Hypothalamus (tissue), 51 donors: ENCODE measurements at places on chromosomes 12 and 14.

DNA sequence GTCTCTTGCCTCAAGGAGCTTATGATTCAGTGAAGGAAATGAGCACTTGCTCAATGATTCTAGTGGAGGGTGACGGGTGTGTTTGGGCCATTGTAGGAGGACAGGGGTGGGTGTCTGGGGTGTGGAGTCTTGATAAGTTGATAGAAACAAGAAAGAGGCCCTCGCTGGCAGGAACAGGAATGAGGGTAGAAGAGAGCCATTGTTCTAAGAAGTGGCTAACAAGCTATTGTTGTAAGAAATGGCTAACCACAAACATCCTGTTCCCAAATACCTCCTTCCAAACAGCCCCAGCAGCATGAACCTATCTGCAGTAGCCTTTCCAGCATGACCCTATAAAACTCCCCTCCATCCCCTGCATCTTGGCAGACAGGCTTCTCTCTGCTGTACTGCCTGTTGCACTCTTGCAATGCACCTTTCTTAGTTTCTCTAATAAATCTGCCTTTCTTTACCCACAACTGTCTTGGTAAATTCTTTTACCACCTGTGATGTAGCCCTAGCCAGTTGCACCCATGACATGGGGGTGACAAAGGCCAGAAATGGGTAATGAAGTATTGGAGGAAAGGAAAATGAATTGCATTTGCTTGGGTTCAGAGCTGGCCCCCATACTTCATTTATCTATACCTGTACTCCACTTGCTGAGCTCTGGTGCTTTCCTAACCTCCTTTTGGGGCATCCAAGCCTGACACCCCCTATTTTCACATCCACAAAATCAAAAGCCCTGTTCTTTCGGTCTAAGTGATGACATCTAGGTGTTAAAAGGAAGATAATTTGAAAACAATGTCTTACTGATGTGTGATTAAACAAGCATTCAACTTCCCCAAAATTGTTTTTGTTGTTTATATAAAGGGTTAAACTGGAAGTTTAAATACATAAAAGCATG lies 389.1 kb downstream of the GRIN2B start:
- DNase-seq, result no peak

- no peak for DNase-seq
These were observed 351.3 kb upstream of the KITLG start for GRCh38 chr12:88931598-88931997.

DNA sequence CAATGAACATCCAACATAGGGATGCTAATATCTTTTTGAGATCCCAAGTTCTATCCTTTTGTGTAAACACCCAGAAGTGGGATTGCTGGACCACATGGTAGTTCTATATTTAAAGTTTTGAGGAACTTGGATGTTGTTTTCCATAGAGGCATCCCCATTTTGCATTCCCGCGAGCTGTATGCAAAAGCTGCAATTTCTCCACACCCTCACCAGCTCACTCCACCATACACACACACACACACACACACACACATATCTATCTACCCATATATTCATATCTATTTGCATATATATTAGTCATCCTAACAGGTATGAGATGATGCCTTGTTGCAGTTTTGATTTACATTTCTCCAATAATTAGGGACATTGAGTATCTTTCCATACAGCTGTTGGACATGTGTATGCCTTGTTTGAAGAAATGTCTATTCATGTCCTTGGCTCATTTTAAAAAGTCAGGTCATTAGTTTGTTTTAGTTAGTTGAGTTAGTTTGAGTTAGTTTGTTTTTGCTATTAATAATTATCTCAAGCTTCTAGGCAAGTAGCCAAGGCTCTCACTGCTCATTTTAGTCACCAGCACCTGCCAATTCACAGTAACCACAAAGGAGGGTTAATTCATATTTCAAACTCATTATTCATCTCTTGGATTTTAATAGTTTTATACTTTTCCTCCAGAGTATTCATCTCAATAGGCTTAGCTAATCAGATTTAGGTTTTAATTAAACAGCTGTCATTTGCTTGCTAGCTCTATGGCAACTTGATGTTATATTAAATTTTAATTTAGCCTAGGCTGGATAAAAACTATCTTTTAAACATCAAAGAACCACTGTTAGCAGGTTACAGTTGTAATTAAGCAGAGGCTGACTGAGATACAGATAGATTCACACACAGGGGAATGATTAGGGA lies 1435.9 kb upstream of the TMEM132C start:
- DNase-seq, result no peak

DNA sequence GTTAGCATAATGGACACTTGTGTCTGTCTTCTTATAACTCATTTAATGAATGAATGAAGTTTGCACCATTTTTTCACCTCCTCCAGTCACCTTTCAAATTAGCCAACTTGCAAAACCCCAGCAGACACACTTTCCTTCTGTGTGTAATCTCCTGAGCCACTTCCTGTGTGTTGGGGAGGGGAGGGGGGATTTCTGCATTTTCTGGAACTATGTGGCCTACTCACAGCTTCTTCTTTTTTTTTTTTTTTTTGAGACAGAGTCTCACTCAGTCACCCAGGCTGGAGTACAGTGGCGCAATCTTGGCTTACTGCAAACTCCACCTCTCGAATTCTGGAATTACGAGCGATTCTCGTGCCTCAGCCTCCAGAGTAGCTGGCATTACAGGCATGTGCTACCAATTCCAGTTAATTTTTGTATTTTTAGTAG lies 4.1 kb upstream of the SERPINA1 start:
- DNase-seq, result no peak

- no peak for DNase-seq
These were observed 834 bp downstream of the ARHGEF25 start for GRCh38 chr12:57611827-57612710.
